Frontal cortex (tissue), 4 donors: ENCODE measurements at places on chromosomes 16 and 17.

DNA sequence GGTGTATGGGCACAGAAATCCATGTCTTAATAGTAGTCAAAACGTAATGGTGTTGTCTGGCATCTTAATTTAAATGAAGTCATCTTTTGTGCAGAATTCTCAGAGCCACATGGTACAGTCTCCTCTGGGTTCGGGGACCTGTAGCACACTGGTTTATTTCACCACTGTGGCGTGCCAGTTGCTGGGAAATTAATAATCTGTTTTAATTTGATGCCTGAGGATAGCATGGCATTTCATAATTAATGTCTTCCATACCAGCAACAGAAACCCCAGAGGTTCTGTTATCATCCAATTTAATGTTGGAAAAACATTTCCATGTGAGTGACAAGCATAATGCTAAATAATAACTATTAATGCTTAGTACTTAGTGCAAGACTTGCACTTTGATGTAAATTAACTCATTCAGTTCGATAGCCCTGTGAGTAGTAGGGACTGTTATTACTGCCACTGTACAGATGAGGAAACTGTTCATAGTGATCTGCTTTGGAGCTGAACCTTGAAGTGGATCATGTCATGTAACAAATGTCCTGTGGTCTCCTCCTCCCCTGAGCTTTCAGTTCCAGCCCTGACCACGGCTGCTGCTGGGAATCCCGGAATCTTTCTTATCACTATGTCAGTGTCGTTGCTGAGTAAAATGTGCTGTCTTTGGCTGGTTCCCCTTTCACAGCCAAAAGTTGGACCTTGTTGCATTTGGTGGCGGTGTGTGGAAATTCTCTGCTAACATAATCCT is 51.2 kb downstream of the SNX29 start:
- no peak for DNase-seq

DNA sequence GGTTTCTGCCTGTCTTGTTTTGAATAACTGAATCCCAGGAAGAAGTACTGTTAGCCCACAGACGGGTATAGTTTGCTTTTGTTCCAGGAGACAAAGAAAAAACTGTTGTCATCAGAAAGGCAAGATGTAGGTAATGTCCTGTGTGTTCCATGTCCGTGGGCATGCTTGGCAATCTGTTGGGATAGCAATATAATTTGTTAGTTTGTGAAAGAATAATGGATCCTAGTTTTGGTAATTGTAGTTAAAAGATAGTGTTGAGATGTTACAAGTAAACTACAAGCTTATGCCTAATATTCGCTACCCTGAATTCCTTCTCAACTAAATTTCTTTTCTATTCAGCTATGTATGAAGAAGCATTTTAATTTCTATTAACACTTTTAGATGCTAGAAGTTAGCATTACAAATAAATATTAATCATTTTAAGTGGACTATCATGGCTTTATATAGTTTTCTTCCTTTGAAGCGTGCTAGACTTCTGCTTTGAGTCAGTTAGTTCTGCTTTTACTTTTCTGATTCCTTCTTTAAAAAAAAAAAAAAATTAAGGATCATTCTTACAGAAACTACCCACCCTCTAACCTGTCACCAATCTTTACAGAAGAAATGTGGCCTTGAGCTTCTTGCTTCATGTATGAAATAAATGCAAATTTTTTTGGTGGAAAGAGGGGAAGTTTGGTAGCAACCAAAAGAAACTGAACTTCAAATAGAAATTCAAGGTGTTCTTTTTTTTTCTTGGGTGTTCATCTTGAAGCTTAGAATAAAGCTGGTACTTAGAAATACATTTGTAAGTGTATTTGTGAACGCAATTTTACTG is 2.4 kb downstream of the EVI2A start:
- DNase-seq, result no peak

GRCh38 chr17:82603981-82604448 is 44.2 kb downstream of the WDR45B start:
- DNase-seq, result peak; percentile 64

DNA sequence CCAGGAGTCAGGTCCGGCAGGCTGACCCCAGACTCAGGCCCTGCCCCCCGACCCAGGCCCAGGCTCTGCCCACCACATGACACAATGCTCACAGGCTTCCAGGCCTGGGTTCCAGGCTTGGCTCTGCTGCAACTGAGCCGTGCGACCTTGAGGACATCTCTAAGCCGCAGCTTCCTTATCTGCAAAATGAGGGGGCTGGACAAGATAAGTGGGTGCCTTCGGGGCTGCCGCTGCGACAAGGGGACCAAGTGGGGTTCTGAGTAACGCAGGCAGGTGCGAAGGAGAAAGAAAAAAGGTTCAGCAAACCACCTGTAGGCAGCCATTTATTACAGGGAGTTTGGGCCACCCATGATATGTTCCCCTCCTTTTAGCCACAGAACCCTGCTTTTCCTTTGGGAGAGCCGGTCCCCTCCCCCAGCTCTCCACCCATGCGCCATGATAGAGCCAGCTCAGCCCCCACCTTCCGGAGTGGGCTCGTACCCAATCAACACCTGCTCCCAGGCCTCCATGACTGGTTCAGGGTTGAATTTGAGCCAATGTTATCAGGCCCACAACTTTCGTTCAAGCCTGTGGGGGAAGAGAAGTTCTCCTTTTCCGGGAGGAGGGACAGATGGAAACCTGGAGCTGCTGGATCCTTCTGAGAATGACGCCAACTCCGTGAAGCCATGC is 38.2 kb downstream of the RTN4RL1 start:
- DNase-seq, result no peak

DNA sequence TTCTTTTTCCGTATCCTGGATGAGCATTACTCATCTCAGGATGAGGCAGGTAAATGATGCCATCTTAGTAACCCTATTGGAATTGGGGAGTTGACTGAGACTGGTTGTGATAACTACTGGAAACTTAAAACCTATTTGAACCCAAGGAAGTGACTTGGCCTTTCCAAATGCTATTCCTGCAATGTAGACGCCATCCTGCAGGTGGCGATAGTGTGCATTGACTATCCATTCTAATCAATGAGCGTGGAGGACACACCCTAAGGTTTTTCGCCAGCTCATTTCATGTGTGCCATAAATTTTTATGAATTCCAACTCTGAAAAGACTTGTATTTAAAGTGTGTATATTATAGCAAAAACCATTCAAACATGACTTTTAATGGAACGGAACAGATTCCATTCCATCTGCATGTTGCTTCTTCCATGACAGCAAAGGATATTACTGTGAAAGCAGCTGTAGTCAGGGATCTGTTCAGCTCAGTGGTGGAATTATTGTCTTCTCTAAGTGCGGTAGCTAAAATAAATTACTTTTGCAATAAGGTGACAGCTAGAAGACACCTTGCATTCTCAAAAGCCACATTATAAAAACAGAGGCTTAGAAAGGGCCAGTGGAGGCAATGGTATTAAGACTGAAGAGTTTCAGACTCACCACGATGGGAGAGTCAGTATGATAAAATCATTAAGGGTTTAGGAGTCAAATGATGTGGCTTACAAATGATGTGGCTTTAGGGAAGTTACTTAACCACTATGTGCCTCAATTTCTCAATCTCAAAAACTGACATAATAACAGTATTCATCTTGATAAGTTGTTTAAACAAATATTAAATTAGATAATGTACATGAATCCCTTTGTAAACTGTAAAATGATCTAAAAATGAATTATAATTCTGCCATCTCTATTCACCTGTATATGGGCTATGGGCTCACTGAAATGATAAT is 55.5 kb downstream of the SYT17 start:
- no peak for DNase-seq

- DNase-seq, result no peak
Observed at GRCh38 chr17:44970136-44970741, 2.1 kb upstream of the C1QL1 start.

DNA sequence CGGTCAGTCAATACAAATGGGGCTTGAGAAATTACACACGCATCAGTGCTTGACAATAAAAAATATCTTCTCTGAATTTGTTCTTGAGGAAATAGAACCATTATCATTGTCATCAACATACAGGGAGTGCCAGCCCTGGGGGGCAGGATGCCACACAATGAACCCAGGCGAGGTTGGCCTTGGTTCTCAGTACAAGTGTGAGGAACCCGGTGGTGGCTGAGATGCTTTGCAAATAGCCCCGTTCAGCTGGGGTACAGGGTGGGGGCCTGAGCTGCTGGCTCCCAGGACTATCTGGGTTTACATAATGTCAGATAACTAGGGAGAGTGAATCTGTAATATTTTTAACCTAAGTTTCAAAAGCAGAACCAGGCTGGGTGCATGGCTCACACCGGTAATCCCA is 112.8 kb upstream of the CDC42EP4 start:
- no peak for DNase-seq

- no peak for DNase-seq
Observed at GRCh38 chr16:48918520-48919258, 308.7 kb upstream of the N4BP1 start.

GRCh38 chr16:62019851-62020250 is 16.4 kb downstream of the CDH8 start:
- DNase-seq, result no peak

GRCh38 chr16:83302853-83303252 is 504.9 kb upstream of the HSBP1 start:
- no peak for DNase-seq

DNA sequence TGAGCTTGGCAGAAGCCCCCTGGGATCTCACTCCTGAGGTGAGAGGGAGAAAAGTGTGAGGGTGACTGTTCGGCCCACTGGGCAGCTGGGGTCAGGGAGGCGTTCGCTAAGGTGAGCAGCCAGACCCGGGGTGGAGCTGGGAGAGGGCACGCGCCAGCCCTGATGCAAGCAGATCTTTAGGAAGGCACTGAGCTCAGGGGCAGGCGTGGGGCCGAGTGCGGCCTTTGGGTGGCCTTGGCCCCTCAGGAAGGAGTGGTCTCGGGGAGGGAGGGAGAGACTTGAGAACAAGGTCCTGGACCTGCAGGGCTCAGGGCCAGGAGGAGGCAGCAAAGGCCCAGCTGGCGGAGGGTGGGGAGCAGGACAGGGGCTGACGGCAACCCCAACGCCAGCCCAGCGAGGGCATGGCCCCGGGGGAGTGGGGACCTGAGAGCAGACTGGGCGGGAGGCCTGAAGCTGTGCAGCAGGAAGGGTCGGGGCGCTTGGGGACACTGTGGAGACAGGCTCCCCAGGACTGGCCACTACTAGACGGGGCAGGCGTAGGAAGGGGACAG is 14.5 kb upstream of the WDR45B start:
- no peak for DNase-seq

DNA sequence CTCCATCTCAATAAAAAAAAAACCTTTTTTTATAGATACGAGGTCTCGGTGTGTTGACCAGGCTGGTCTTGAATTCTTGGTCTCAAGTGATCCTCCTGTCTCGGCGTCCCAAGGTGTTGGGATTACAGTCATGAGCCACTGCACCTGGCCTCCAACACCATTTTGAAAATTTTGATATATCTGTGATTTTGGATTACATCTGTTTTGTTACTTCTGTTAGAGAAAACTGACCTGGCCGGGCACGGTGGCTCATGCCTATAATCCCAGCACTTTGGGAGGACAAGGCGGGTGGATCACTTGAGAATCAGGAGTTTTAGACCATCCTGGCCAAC is 18.6 kb downstream of the RMI2 start:
- no peak for DNase-seq

DNA sequence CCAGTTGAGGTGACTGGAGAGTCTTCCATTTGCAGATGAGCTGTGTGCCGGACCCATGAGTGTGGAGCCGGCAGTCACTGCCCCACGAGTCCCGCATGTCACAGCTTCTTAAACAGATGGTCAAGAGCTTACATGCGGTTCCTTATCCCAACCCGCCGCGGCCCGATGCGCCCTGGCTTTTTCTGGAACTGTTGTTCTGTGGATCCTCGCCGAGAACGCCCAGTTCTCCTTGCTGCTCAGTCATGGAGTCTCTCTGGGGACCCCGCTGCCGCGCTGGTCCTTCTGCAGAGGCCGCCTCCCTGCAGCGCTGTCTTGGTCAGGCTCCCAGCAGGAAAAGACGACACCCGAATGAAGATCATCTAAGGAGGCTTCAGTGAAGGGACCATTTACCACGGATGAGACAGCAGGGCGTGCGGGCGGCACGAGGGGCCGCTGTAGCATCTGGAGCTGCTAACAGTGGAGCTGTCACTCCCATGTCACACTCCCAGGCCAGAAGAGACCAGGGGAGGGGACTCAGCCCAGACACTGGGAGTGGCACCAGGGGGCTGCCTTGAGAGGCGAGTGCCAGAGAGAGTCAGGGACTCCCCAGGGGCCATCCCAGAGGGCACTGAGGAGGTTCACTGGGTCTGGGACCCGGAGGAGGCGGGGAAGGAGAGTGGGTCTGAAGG is 10.8 kb upstream of the LGALS3BP start:
- no peak for DNase-seq

DNA sequence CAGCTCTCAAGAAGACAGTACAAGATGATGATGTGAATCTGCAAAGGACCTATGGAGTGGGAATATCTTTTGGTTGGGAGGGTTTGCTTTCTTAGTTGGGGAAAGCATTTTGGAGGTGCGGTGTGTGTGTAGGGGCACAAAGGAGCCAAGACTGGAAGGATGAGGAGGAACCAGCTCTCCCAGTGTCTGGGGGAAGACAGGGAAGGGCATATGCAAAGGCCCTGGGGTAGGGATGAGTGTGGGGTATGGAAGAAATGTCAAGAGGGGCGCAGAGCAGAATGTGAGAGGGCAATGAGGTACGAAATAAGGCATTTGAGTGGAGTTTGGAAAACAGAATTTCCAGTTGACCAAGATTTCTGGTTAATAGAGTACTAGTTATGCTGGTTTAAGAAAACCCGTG is 187.4 kb downstream of the SNX29 start:
- DNase-seq, result no peak

GRCh38 chr16:68473358-68474070 is 25.2 kb upstream of the SMPD3 start:
- no peak for DNase-seq

DNA sequence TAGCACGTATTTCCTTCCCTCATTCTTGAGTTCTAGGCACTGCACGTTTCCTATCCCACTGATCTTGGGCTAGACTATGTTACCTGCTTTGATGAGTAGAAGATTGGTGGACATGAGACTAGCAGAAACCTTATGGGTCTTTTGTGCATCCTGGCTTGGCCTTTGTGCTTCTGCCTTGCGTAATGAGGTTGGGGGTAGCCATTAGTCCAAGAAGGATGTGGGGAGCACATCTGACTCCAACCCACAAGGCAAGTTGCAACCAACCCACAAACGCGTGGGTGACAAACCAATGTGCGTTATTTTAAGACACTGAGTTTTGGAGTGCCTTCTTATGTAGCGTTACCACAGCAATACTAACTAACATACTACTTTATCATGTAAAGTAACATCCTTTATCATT is 180.4 kb upstream of the IRX5 start:
- DNase-seq, result no peak

GRCh38 chr17:4247971-4248388 is 15.8 kb downstream of the ANKFY1 start:
- no peak for DNase-seq

GRCh38 chr17:40312131-40312731 is 3.3 kb downstream of the RARA start:
- peak; percentile 27 for DNase-seq

GRCh38 chr17:40349477-40349894 is 15.1 kb downstream of the GJD3 start:
- DNase-seq, result no peak

GRCh38 chr17:57890857-57891232 is 41.0 kb upstream of the MRPS23 start:
- no peak for DNase-seq
